ENCODE measurements at places on chromosomes 3 and 15.
A peak's percentile ranks its signal among the peaks of the same experiment; 100 is the strongest.

- no peak for DNase-seq
These were observed 201.4 kb upstream of the ARHGEF26 start for GRCh38 chr3:153919773-153920172.

- DNase-seq: no peak
These were observed 15.2 kb upstream of the PLXND1 start for GRCh38 chr3:129621626-129622225.

- DNase-seq: no peak
These were observed 515.6 kb upstream of the NR2F2 start for GRCh38 chr15:95814908-95815307.

DNA sequence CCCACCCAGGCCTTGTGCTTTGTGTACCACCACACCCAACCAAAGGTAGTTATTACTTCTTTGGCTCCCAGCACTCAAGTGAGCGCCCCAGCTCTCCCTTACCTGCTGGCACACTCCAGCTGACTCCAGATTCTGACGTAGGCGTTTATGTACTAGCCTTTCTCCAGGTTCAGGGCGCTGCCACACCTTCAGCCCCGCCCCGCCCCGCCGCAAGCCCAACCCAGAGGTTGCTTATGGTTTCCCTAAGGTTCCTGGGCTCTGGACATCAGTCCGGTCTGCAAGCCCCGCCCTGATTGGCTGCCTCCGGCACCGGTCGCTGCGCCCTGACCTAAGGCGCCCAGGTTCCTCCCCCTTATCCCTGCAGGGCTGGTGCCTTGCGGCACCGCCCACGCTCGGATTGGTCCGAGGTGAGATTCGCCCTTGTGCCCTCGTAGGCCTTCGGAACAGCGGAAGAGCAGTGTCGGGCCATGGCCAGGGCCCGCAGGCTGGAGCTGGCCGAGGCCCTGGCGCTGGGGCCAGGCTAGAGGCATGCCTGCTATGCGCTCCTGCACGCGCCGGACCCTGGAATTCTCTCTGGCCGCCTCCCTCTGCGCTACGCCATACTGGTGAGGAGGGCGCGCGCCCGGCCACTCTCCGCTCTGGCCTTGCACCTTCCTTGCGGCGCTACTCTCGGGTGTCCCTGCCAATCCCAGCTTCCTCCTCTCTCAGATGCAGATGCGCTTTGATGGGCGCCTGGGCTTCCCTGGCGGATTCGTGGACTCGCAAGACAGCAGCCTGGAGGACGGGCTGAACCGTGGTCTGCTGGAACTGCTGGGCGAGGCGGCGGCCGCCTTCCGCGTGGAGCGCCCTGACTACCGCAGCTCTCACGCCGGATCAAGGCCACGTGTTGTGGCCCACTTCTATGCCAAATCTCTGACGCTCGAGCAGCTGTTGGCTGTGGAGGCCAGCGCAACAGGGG is 19.8 kb upstream of the NUDT16 start:
- no peak for DNase-seq

- no peak for DNase-seq
These were observed 560.3 kb upstream of the NR2F2 start for GRCh38 chr15:95770196-95770595.

DNA sequence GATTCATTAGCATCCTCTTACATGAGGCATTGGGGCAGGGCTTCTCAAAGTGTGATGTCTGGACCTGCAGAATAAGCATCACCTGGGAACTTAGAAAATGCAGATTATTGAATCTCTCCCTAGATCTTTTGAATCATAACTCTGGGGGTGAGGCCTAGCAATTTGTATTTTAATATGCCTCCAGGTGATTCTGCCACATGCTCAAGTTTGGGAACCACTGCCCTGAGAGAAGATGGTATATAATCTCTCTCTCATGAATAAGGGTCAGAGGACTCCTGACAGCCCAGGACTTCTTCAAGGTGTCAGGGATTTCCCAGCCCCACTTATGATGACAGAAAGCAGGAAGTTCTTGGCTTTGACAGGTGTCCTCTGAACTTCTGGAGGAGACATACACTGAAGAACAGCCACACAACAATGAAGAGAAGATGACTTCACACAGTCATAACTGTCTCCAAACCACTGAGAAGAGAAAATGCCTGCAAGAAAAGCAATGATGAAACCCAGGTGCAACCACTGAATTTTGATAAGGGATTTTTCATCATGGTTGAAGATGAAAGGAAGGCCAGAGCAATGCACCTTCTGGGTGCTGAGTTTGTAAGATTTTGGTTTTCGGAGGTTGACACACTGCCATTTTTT is 211.9 kb upstream of the MRPL3 start:
- no peak for DNase-seq

- no peak for DNase-seq
These were observed 11.3 kb upstream of the KIF23 start for GRCh38 chr15:69402816-69403215.

GRCh38 chr15:59996298-59997041 is 7.6 kb upstream of the FOXB1 start:
- DNase-seq: no peak

DNA sequence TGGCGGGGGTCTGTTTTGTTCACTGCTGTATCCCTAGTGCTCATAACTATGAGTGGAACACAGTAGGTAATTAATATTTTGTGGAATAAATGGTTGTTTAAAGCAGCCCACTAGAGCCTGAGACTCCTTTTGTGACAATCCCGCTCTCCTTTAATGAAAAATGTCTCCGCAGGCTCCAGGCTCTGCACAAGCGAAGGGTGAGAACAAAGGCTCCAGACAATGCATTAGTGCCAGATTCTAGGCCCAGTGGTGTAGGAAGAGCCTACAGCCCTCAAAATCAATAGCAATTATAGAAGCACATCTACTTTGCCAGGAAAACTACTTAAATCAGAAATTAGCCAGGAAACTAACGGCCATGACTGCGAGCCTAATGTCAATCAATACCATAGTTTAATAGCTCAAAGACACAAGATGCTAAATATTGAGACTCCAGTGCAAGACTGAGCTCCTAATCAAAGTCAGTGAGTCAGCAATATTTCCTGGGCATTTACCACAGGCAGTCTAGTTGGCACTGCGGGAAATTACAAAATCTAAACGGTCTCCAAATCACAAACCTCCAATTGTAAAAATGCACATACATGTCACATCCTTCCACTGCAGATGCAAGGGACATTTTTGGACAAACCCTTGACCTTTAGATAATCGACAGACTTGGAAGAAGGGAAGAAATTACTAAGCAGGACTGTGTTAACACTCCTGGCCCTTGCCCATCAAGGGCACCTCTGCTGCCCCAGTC is 2.3 kb downstream of the ANXA2 start:
- DNase-seq: no peak

GRCh38 chr3:141235661-141236171 is 4.1 kb downstream of the PXYLP1 start:
- DNase-seq: no peak

DNA sequence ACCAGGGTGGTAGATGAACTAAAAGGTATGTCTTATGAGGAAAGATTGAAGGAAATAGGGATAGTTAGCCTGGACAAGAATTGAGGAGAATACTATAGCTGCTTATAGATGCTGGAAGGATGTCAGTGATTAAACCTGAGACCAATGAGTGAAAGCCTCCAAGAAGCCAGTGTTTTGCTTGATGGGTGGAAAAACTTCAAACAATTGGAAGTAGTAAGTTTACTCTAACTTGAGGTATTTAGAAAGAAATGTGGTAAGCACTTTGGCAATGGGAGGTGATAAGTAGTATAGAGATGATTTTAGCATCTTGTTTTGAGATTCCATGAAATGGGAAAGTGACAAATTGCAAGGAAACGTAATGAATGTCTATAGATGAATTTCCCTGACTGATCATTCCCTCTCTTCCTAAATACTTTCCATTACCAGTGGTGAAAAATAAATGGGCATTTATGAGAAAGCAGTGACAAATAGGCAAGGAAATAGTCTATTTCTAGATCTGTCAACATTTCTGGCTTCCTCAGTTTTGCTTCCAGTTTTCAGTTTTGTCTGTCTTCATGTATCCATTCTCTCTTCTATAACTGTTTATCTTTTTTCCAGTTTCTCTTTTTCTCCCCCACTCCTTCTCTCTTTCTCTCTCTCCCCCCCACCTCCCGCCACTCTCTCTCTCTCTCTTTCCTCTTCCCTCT is 19.2 kb downstream of the SLC15A2 start:
- no peak for DNase-seq

DNA sequence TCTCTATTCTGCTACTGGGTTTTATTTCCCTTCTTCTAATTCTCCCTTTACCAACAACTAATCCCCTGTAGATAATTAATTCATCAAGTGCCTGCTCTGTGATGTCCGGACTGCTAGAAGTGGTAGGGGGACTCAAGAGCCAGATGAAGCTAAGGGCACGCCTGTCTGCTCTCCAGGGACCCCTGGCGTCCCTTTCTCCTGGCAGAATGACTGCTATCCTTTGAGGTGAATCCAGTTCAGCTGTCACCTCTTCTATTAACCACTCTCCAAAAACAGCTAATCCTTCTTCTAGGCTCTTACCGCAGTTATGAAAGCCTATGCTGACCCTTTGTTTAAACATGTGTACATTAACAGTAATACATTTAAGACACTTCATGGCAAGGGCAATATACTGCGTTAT is 1.4 kb upstream of the CHRNA7 start:
- no peak for DNase-seq

DNA sequence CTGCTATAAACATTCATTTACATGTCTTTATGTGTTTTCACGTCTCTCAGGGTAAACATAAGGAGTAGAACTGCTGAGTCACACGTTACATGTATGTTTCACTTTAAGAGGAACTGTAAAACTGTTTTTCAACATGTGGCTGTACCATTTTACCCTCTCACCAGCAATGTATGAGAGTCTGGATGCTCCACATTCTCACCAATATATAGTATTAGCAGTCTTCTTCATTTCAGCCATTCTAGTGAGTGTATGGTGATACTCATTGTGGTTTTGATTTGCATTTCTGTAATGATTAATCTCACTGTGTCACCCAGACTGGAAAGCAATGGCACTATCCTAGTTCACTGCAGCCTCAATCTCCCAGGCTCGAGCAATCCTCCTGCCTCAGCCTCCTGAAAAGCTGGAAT is 37.1 kb downstream of the PHC3 start:
- DNase-seq: no peak

- no peak for DNase-seq
These were observed 57.6 kb downstream of the BHLHE40 start for GRCh38 chr3:5036858-5037257.

- no peak for DNase-seq
These were observed 176.0 kb upstream of the BCHE start for GRCh38 chr3:166013073-166013679.

GRCh38 chr3:32360493-32360827 is 31.2 kb upstream of the CMTM7 start:
- no peak for DNase-seq

GRCh38 chr15:34109797-34110663 is 8.1 kb downstream of the PGBD4 start:
- DNase-seq: no peak

DNA sequence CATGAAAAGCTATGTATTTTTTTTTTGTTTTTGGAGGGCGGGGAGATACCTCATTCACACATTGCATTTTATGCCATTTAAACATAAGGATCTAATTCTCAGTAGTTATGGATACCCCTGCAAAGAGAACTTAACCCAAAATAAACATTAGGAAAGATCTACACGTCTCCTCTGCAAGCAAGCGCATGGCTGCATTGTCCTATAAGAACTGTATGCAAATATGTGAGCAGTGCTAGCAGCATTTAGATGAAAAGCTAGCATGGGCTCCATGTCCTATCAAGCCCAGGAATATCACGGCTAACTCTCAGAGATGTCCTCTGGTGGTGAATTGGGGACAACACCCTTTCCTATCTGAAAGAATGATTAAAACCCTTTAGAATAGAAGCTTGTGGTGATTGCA is 292.8 kb downstream of the MEX3B start:
- DNase-seq: no peak

- peak; percentile 18 for DNase-seq
These were observed 848 bp downstream of the NCEH1 start for GRCh38 chr3:172709774-172710663.

- no peak for DNase-seq
These were observed 38.5 kb downstream of the C3orf62 start for GRCh38 chr3:49238274-49239127.

GRCh38 chr3:71593106-71593505 is 9.6 kb upstream of the FOXP1 start:
- DNase-seq: no peak

DNA sequence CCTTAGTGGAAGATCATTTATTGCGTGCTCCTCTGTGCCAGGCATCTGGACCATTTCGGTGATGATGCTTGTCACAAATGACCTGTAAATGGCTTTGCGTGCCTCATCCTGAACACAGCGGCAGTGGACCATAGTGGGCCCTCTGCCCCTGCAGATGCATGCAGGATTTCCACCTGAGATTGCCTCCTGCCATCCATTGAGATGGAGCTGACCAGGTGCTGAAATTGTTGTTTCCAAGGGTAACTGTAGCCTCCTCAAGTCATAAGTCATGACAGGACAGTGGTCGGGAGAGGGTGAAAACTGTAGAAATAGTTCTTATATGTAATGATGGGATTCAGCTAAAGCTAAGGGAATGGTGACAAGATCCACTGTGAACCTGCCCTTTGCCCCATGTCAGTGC is 35.5 kb downstream of the CLSTN2 start:
- DNase-seq: no peak

GRCh38 chr3:50230794-50231125 is 5.2 kb upstream of the GNAI2 start:
- no peak for DNase-seq

Measured in activated naive CD8-positive, alpha-beta T cell treated with anti-CD3 and anti-CD28 coated beads, Interleukin-2, amount 50 U/mL, for 24 hours (primary cell).